NCI-H226 (cell line): ENCODE measurements at places on chromosomes 3 and 15.
A peak's percentile ranks its signal among the peaks of the same experiment; 100 is the strongest.

DNA sequence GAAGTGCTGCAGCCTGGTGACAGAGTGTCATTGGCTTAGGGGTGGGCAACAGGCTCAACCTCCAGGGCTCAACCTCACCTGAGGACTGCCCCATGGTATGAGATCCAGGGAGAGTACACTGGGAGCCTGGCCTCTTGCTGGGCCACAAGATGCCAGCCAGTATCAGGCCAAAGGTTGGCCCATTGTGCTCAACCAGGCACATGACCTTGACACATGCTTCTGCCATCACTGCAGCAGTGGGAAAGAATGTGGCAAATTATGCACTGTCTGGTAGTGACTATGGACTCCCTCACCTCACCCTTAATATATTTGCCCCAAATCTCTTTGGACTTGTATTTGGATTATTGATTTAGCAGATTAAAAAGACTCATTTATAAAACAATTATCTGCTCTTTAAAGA lies 233.9 kb upstream of the GOLGA6L4 start:
- DNase-seq, result no peak

- no peak for DNase-seq
These were observed 626.1 kb downstream of the MAGI1 start for GRCh38 chr3:65412588-65412987.

DNA sequence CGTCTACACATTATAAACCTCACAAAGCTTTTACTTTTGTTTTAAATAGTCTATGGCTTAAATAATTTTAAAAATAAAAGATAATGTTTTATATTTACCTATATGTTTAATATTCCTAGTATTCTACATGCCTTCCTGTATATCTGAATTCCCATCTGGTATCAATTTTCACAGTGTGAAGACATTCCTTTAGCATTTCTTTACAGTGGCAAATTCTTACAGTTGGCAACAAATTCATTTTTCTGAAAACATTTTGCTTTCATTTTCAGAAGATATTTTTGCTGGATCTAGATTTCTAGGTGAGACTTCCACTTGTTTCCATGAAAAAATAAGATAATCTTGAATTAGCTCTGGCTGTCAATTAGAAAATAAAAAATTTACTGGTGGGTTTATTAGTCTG lies 471.4 kb upstream of the NAALADL2 start:
- no peak for DNase-seq

DNA sequence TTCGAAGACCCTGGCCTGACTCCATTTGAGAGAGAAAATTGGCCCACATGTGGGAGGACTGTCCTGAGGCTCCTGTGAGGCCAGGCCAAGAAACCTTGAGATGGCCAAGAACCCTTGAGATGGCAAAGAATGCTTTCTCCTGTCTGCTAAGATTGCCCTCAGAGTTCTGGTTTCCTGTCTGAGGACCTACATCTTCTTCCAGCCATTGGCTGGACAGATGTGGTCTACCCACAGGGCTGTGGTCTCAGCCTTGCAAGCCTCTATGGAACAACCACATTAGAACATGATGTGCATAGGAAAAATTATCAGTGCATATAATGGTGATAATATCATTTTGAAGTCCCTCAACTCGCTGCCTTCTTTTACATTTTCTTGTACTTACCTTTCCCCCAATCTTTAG lies 10.8 kb upstream of the RASA2 start:
- no peak for DNase-seq

- no peak for DNase-seq
These were observed 65.6 kb upstream of the HEG1 start for GRCh38 chr3:125121246-125122010.

DNA sequence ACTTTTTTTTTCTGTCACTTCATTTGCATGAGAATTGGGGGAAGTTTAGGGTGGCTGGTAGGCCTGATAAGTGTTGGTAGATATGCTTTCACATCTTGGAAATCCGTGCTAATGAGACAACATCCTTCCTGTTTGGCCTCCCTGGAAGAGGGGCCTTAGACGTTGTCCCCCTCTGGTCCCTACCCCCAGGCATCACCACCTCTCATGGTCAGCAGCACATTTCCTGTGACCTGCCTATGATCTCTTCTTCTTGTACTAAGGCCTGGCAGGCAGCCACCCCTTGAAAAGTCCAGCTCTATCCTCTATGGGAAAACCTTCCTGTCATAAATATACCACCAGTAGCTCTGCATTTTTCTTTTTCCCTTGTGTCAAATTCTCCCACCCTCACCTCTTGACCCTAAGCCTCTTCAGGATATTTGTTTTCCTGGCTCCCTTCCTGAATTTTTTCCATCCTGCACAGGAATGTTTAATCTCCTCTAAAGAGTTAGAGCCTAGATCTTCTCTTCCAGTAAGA lies 107.8 kb downstream of the SNRK start:
- peak; percentile 37 for DNase-seq

DNA sequence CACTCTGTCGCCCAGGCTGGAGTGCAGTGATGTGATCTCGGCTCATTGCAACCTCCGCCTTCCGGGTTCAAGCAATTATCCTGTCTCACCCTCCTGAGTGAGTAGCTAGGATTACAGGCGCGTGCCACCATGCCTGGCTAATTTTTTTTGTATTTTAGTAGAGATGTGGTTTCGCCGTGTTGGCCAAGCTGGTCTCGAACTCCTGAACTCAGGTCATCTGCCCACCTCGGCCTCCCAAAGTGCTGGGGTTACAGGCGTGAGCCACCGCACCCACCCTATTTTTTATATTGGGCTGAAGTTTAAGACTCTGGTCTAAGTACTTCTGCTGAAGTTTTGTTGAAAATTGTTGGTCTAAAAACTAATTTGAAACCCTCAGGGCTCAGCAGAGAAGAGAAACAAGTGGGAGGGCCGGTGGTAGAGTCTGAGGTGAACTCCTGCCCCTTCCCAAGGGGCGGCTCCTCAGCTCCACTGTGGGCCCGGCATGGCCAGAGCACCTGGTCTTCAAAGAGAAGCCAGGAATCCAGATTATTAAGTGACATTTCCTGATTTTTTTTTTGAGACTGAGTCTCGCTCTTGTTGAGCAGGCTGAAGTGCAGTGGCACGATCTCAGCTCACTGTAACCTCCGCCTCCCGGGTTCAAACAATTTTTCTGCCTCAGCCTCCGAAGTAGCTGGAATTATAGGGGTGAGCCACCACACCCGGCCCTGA lies 4.0 kb downstream of the HDAC11 start:
- DNase-seq, result no peak

DNA sequence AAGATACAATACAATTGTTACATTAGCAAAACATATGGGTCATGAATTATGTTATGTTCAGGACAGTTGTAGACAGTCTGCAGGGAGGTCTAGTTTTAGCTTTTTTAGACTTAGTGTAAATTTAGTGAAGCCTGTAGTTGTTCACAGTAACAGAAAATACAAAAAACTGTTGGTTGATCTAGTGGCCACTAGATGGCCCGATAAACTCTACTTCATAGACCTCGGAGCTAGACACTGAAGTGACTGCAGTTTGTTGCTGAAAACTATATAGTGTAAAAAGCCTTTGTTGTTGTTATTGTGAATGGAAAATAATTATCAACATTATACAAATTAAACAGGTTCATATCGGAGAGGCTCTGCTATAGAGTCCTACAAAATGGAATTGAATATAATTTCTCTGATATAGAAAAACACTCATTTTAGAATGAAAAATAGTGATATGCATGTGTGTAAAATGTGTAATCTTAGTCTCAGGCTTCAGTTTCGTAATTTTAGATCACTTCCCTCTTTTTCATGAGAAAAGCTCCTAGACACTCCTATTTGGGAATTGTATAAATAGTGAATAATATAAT lies 18.3 kb downstream of the MAGEL2 start:
- no peak for DNase-seq

DNA sequence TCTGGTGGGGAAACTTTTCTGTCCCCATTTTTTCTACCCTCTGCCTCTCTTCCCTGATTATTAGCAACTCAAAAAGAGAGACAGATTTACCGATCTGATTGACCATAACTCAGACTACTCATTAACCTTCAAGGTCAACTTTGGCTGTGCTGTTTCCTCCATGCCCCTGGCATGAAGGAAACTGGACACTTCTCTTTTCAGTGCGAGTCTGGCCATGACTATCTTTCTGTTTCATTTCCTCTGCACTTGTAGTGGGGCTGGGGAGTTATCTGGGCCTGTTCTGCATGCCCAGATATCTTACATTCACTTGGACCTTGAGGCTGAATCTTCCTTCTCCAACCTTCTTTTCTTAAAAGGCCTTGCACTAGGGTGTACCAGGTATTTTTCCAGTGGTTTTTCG lies 76.9 kb upstream of the SLCO2A1 start:
- no peak for DNase-seq

GRCh38 chr15:36557364-36557763 lies 22.1 kb upstream of the CDIN1 start:
- DNase-seq, result no peak

- no peak for DNase-seq
These were observed 206.9 kb upstream of the ZBTB20 start for GRCh38 chr3:115354010-115354409.

GRCh38 chr15:25742776-25743547 lies 120.2 kb downstream of the ATP10A start:
- no peak for DNase-seq

GRCh38 chr3:179425075-179425474 lies 26.2 kb downstream of the GNB4 start:
- no peak for DNase-seq

DNA sequence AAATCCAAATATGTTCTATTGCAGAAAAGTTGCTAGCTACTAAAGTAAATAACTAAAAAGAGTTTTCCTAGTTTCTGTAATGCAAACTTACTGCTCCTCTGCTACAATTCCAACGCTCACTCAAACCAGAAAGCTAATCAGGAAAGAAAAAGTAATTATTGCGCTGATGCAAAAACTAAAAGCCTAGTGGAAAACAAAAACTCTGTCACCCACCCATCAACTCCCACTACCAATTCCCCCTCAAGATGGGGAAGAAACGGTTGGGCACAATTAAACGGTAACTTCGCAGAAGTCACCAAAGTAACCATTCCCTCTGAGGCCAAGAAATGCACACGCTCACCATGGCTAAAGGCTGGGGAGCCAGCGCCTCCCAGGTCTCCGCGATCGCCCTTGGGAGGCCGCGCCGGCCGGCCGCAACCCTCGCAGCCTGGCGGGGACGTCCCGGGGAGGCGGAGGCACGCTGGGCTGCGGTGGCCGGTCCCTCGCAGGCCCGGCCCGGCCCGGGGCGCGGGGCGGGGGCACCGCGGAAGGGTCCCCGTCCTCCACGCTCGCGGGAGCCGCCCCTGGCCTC lies 684 bp downstream of the SLTM start:
- DNase-seq, result peak; percentile 31

DNA sequence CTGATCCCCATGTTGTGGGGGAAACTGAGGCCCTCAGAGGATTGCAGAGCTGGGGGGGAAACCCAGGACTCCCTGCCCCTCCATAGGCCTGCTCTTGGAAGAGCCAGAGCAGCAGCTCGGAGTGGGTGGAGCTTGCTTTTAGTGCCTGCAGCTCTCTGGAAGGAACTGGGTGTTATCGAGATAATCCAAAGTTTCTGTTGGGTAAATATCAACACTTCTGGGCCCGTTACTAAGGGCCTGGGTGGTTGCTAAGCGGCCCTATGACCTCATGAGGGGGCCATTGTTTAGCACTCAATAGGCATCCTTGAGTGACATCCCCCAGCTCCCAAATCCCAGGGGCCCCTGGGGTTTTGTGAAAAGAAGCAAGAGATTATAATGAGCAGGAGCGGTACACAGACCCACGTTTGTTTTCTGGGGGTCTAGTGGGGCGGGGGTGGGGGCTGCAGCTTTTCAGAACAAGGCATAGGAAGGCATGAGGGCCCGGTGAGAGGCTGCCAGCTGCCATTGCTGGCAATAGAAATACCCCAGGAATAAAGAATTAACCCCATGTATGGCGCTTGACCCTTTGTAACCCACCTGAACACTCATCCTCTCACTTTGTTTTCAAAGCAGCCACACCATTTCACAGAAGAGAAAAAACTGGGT lies 48.3 kb upstream of the ATP2B2 start:
- DNase-seq, result no peak

DNA sequence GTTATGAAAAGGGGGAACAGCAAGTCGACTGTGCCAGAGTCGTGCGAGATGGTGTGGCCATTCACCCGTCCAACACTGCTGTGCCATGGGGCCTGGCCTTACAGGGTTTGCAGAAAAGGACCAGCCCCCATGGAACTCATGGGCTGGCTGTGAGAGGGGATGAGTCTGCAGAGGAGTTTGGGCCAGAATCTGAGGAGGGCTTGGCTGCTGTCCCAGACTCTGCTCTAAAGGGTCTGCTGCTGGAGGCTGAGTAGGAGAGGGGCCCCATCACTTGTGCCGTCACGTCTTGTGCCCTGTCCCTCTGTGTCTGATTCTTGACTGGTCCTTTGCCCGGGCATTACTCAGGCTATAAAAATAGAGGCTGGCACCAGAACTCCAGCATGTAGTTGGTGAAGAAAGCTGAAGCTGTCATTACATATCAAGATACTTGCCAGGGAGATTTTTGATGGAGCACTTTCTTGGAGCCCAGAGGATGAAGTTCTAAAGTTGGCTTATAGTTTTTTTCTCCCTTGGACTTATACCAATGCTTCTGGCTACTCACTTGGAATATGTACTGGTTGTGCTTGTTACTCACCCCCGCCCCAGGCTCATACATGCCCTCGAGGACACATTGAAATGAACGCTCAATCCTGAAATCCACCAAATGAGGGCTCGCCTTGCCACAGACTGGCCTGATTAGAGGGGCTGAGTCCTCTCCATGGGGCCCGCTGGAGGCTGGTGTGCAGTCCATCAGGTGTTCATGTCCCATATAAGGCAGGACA lies 10.2 kb downstream of the PXYLP1 start:
- DNase-seq, result peak; percentile 41

DNA sequence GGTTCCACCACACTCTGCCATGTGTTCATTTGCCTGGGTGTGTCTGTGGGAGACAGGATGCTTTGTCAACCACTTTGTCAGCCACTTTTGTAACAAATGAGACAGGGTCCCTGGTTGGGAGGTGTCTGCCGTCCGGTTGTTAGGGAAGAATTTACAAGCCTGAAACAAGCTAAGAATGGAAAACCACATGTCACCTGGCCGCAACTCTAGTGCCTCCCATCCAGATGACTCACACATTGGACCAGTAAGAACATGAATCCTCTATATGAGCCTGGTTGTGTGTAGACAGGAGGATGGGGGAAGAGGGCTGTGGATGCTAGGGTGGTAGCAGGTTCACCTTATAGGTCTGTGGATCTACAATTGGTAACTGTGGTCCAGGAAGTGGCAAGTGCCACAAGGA lies 335.3 kb downstream of the CLSTN2 start:
- DNase-seq, result no peak

DNA sequence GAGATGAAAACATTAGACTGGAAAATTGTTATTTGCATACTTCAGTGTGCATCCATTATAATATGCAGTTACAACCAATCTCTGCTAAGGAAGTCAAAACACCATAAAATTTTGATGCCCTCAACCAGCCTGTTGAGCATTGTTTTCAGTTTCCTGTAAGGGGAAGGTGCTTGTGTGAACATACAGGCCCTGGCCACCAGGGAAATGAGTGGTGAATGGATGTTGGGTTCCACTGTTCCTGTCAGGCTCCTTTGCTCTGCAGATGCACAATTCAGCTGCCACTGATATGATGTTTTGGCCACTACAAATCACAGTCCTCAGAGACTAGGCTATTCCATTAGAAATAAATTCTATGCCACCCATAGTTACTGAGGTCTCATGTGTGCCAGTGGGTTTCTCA lies 184.6 kb downstream of the SYNPR start:
- no peak for DNase-seq

- no peak for DNase-seq
These were observed 78.5 kb upstream of the FAM174B start for GRCh38 chr15:92733934-92734521.
